ENCODE measurements at places on chromosomes 12 and 14.

GRCh38 chr12:73460212-73460611, 1077.4 kb upstream of the ATXN7L3B start:
- no peak for DNase-seq

DNA sequence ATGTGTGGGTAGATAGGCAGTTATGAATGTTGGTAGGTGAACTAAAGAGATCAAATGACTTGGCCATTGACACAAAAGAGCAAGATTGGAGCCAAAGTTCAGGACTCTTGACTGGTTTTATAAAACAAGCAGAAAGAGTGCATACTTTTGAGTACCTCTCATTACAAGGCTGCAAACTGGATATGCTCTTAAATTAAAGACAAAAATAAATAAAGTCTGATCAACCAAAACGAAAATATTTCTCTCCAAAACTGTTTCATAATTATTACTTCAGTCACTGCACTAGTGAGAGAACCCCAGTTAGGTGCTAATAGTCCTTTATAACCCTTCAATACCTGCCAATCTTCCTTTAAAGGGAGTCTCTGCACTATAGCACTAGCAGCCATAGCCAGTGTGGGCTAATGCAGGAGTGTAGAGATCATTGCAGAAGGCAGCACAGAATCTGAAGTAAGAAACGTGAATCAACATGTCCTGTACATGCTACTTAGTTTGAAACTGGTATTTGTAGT, 147.1 kb downstream of the FOXA1 start:
- DNase-seq = no peak

DNA sequence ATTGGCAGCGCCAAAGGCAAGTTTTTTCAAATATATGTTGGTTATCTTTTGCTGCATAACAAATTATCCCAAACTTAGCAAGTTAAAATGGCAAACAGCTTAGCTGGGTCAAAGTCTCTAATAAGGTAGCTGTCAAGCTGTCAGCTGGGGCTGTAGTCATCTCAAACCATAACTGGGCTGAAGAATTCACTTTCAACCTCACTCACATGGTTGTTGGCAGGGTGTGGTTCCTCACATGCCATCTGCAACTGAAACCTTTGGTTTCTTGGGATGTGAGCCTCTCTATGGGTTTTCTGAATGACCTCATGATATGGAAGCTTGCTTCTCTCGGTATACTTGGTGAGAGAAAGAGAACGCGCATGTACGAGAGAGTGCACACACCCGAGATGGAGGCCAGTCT, 125.4 kb downstream of the LRIG3 start:
- no peak for DNase-seq

DNA sequence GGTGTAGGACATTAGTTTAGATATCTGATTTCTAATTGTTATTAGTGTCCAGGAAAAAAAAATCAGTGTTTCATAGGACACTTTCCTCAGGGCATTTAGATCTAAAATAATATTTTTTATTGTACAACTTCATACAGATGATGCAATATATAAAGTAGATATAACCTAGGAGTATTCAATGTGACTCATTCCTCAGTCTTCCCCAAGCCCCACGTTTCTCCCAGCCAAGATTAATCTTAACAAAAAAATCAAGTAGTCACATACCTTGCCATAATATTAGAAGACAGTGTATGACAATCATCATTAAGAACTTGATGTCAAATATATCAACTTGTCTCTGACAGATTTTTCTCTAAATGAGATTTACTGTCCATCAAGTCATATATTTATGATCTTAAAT, 37.1 kb downstream of the PPFIA2 start:
- DNase-seq = no peak

- no peak for DNase-seq
These were observed 325.1 kb downstream of the ALG10 start for GRCh38 chr12:34347367-34347766.

DNA sequence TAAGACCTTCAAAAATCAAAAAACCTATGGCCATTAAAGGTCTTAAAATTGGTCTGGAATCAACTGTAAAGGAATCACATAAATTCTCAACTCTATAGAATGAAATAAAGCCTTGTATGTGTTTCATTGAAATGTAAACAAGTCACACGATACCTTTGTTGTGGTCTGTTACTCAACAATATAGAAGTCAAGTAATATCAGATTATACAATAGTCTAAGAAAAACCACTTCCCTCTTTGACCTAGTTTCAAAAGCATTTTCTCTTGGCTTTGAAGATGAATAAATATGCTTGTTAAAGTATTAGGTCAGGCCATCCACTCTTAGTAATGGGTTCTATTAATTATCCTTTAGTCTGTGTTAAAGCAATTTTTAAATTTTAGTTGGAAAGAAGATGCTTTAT, 79.8 kb upstream of the DIO2 start:
- DNase-seq = no peak

DNA sequence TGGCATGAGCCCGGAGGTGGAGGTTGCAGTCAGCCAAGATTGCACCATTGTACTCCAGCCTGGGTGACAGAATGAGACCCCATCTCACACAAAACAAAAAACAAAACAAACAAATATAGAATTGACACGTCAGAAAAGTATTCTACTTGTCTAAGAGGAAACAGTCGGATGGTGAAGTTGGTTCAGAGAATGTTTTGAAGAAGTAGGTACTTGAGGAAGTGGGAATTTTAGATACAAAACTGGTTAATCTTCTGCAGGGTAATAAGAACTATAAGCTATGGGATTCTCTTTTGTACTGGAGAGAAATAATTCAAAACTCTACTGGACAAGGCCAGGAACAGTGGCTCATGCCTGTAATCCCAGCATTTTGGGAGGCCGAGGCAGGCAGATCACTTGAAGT, 14.6 kb upstream of the TCTN1 start:
- DNase-seq = no peak

- no peak for DNase-seq
These were observed 50.8 kb downstream of the ARL1 start for GRCh38 chr12:101356794-101357193.

GRCh38 chr12:23093488-23093887, 468.5 kb downstream of the ETNK1 start:
- DNase-seq = no peak

DNA sequence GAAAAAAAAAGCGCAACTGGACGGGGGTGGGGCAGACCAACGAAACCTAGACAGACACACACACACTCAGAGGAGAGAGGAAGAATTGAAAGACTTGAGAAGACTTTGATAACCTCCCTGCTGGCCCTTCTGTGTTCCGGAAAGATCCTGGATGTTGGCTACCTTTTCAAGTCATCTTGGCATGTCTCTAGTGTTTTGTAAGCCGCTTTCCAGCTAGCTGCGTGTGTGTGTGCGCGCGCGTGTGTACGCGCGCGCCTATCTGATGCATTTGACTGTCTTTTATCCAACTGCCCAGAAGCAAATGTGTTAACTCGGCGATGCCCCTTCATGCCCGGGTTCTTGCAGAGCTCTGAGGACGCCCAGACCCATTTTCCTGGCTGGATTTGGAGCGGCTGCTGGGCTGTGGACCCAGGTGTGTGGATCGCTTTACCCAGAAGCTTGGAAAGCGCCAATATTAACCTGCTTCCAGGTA, 664 bp downstream of the LRFN5 start:
- DNase-seq = no peak

GRCh38 chr12:104582739-104583138, 126.0 kb downstream of the CHST11 start:
- DNase-seq = no peak

DNA sequence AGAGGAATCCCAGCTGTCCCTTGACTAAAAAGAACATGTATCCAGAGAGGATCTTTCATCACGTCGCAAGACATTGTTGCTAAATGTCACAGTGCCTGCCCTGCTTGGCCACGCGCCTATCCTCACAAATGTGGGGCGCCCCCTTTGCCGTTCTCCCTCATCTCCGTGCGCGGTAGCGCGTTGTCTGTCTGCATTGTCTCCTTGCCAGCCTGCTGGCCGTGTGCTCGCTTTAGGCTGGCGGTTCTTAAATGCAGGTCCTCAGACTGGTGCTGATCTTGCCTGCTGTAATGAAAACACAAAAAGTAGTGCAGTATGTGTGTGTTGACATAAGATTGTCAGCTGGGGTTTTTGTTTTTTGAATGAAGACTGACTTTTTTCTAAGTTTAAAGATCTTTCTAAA, 198.2 kb upstream of the RGS6 start:
- DNase-seq = no peak

Measured in fibroblast of skin of scalp (primary cell).